Stimulated activated CD8-positive, alpha-beta memory T cell treated with anti-CD3 and anti-CD28 coated beads, Interleukin-4, amount 100 ng/mL, for 1 hour (primary cell): ENCODE measurements at places on chromosomes 11 and 22.

- DNase-seq, result no peak
Observed at GRCh38 chr11:95584589-95584988, 205.0 kb downstream of the FAM76B start.

GRCh38 chr11:104682206-104682605 lies 216.1 kb downstream of the CASP12 start:
- no peak for DNase-seq

DNA sequence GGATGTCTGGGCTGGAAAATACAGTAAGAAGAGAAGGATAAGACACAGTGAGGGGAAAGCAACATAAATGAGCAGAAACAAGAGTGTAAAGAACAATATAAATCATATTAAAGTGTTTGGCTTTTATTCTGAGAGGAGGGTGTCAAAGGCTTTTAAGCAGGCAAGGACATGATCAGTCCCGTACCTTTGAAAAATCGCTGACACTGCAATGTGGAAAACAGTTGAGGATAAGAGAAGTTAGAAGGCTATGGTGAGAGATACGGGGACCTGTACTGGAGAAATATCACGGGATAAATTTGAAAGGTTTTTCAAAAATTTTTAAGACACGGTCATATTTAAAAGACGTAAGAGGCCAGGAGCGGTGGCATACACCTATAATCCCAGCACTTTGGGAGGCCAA lies 30.3 kb downstream of the CDON start:
- DNase-seq, result no peak

GRCh38 chr22:50674606-50675552 lies 2.3 kb downstream of the SHANK3 start:
- no peak for DNase-seq

DNA sequence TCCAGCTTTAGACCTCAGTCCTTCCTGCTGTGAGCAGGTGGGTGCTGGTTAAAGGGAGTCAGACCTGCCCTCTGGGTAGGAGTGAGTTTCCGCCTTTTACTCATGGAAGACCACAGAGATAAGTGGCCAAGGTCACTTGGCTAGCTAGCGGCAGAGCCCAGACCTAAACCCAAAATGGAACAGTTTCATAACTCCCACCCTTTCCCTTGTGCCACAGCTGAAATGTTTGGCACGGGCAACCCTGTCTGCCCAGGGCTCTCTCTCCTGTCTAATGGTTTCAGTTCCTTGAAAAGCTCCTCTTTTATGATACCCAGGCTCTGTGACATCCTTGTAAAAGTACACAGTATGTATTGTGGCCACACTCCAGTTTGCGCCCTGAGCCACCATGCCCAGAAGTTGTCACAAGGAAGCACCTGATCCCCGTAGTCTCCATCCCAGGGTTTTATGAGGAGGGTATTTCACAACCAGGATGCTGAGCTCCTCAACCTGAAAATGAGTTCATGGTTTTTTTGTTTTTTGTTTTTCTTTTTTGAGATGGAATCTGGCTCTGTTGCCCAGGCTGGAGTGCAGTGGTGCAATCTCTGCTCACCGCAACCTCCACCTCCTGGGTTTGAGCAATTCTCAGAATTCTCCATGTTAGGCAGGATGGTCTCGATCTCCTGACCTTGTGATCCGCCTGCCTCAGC lies 5.1 kb downstream of the MB start:
- DNase-seq, result no peak
